Nephron progenitor cell (in vitro differentiated cells): ENCODE measurements at places on chromosomes 13 and 19.

GRCh38 chr13:62356977-62357376 is 941.3 kb upstream of the PCDH20 start:
- DNase-seq: no peak

DNA sequence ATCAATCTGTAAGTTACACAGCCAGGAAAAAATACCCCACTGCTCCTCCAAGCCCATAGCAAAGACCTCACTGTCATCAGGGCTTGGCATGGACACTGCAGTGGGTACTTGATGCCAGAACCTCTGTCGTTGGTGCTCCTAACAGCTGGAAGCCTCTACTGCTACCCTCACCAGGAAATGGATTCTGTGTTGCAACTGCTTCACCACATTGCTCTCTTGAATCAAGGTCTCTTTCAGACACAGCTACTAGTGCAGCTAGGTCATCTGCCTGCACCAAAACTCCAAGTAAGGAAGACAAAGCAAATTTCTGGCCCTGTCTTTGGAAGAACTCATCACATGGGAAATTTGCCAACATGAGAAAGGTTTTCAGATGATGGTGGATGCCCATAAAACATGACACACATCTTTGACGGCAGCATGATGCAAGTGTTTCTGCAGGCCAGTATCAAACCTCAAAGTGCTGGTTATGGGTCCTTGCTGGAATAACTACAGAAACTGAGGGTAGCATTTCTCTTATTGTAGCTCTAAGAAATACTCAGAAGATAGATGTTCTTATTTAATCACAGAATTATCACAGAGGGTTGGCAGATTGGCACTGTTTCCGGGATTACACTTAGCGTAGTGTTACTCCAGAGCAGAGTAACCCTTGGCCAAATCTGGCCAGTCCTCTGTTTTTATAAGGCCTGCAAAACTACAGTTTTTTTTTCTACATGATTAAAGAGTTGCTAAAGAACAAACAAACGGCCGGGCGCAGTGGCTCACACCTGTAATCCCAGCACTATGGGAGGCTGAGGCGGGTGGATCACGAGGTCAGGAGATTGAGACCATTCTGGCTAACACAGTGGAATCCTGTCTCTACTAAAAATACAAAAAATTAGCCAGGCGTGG is 12.9 kb upstream of the PCCA start:
- DNase-seq: no peak

DNA sequence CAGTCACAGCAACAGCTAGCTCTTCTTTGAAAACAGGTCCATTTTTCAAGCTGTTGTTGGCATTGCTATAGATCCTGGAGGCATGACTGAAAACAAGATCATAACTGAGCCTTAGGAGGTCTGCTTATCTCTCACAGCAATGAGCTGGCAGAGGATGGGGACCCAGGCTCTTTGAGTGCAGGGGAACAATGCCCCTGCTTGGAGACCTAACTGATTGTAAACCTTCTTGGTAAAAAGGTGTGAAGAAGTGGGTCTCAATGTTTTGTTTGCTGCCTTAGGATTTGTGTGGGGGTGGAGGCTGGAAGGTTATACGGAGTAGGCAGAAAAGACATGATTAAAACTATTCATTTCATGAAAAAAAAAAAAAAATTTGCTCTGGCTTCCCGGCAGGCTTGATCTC is 94.6 kb downstream of the EFNB2 start:
- no peak for DNase-seq

DNA sequence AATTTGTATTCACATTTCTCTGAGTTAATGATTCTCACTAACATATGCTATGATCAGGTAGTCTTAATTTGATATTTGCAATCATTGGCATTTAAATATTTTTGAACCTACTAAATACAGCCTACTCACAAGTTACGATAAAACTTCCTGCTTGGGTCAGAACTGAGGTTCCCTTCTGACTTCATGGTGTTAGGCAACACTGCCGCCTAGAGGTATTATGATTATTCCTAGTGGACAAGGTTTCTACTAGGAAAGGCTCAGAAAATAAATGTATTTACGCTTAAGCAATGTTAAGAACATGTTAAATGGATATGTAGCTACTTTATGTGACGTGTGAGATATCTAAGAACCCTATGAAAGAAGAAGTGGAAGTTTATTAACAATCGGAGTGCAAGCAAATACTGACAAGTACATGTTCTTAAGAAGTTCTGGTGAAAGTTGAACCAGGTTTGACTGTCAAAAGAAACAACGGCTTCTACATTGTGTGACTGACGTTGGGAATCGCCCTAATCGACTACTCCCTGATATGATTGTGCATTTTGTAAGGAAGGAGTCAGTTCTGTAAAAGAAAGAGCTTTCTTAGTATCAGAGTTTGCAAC is 1395.8 kb downstream of the SLITRK5 start:
- DNase-seq: peak; percentile 37

DNA sequence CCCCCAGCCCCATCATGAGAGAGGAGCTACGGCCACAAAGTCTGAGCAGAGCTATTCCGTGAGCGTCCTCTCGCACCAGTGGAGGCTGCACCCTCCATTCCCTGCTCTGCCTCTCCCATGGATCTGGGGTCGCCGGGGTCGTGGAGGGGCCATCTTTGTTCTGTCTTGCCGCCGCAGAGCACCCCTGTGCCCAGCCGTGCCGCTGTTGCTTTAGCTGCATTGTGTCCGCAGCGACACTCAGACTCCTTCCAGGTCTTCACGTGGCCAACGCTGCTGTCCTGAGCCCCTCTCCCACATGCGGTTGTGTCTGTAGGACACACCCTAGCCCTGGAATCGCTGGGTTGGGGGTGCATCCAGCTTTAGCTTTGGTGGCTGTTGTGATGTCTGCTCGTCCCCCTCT is 15.8 kb downstream of the YIPF2 start:
- no peak for DNase-seq

- DNase-seq: no peak
Measured at GRCh38 chr19:4707322-4707721, 16.3 kb downstream of the DPP9 start.

DNA sequence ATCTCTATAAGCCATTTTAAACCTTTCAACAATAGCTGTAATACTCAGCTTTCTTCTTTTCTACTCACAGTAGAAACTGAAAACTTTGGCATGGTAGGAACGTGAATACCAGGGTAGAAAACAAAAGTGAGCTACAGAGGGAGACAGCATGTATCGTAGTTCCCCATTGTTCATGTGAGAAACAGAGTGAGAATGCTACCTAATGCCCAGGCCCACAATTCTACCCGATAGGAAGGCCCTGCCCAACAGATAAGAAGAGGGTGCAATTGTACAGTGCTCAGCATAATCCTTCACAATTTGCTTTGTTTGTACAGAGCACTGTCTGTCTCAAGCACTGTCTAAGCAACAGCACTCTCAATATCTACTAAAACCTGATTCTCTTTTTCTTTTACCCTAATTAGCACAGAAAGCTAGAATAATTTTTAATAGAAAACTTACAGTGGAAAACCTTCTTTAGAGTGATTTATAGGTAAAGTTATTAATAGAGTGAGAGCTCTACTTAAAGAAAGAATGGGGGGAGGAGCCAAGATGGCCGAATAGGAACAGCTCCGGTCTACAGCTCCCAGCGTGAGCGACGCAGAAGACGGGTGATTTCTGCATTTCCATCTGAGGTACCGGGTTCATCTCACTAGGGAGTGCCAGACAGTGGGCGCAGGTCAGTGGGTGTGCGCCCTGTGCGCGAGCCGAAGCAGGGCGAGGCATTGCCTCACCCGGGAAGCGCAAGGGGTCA is 322.3 kb downstream of the EFNB2 start:
- DNase-seq: no peak

- DNase-seq: peak; percentile 98
Measured at GRCh38 chr19:36054733-36055686, at the start of gene WDR62. Gene WDR62 (plus strand): TSS chr19:36054897. CDS start chr19:36054972, 75 bp downstream.

GRCh38 chr13:32087955-32088747 is 56.6 kb downstream of the FRY start:
- no peak for DNase-seq

GRCh38 chr13:49071341-49071937 is 95.7 kb downstream of the FNDC3A start:
- no peak for DNase-seq

- DNase-seq: no peak
Measured at GRCh38 chr13:59890054-59890453, 273.7 kb downstream of the DIAPH3 start.

GRCh38 chr13:80011448-80012212 is 329.3 kb downstream of the SPRY2 start:
- DNase-seq: no peak

GRCh38 chr13:42769650-42770049 is 11.7 kb upstream of the FAM216B start:
- no peak for DNase-seq

- peak; percentile 94 for DNase-seq
Measured at GRCh38 chr19:54266133-54266532, 9.1 kb upstream of the LILRB5 start.

GRCh38 chr13:85500696-85501256 is 298.4 kb downstream of the SLITRK6 start:
- no peak for DNase-seq

DNA sequence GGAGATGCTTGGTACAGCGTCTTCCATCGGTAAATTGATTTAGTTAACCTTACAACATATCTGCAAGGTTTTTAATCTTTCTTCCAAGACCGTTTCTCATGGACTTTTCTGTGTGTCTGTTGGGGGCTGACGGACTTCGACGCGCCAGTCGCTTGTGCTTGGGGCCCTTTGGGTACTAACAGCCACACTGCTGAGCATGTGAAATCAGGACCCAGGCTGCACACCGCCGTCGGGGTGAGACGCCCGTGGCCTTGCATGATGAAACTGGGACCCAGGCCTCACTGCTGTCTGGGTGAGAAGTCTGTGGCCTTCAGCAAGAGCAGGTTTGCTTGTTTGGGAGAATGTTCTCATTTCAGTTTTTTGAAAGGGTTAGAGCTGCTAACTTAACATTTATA is 9.8 kb downstream of the ATP4B start:
- DNase-seq: no peak
